ENCODE measurements at places on chromosomes 2 and 18.

DNA sequence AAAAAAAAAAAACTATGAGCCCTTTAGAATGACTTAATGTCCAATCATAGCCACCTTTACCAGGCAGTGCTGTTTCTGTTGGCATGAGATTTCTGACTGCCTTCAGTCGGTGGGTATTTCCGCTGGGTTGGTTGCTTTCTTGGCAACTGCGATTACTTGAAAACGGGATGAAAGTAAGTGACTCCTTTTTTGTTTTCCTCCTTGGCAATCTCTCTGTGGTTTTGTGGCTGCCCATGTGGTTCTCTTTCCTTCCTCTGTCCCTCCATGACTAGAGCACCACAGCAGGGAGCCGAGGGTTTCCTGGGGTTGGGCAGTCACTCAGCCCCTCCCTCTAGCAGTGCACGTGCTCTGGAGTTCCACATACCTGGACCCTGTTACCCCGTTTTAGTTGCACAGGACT is 112.1 kb downstream of the KLHL29 start:
- no peak for DNase-seq

DNA sequence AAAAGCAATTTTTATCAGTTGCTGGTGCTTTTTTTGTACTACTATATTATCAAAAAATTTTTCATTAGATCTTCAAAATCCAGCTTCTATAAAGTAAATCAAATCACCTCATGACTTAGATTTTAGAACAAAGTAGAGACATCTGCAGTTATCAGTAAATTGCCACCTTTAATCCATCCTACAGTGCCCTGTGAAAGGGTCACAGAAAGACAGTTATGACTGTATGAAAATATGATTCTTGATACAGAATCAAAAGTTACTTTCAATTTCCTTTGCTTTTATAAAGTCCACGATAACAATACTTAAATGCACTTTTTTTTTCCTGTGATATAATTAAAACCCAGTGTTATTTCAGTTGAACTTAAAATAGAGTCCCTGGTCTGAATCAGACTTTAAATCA is 61.4 kb downstream of the PRPF40A start:
- DNase-seq = no peak

- DNase-seq = peak; percentile 58
Observed at GRCh38 chr2:85888020-85888683, 638 bp downstream of the ST3GAL5 start.

GRCh38 chr2:25050128-25050527 is 8.3 kb downstream of the EFR3B start:
- DNase-seq = no peak

GRCh38 chr2:20707601-20708000 is 40.7 kb downstream of the GDF7 start:
- no peak for DNase-seq

DNA sequence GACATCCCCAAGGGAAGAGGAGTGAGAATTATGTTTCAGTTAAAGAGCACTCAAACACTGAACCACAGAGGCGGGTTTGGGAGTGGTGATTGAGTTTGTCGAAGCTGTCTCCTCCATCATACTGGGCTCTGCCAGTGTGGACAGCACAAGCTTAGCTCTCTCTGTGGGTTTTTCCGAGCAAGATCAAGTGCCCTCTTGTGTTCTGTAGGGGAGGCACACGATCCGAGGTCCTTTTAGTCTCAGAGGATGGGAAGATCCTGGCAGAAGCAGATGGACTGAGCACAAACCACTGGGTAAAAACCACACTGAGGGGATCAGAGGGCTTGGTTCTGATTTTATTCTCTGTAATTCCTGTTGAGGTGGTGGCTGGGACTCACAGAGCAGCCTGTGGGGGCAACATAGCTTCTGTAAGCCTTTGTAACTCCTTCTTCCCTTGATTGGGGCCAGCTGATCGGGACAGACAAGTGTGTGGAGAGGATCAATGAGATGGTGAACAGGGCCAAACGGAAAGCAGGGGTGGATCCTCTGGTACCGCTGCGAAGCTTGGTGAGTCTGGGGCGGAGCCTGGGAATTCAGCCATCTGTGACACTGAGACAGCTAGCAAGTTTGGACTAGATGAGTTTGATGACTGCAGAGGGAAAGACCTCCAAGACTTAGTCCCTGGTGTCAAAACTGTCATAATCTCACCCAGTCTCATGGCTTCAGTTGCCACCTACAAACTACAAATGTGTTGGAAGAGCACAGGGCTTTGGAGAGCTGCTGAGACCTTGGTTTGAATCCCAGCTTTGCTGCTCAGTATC is 2.0 kb downstream of the NAGK start:
- no peak for DNase-seq

- no peak for DNase-seq
Observed at GRCh38 chr2:120005834-120006521, 6.9 kb upstream of the EPB41L5 start.

DNA sequence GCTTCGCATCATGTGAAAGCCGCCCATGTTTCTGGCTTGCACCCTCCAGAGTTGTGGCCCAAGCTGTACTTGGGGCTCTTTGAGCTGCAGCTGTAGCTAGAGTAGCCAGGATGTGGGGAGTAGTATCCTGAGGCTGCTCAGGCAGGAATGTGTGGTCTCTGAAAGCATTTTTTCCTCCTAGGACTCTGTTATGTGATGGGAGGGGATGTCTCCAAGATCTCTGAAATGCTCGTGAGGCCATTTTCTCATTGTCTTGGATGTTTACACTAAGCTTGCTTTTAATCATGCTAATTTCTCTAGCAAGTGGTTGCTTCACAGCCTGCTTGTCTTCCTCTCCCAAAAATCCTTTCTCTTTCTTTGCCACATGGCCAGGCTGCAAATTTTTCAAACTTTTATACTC is 687.6 kb downstream of the DCDC2C start:
- no peak for DNase-seq

- DNase-seq = no peak
Observed at GRCh38 chr18:44465381-44465841, 215.3 kb upstream of the SETBP1 start.

All from ecto neural progenitor cell (in vitro differentiated cells).